ENCODE measurements at places on chromosomes 13 and 19. TPM values are rescaled to one million over a fixed set of nuclear protein-coding genes. Genes with fewer than 3 reads are reported as not detected.

The SAFB gene
- total RNA-seq: 202 TPM

DNA sequence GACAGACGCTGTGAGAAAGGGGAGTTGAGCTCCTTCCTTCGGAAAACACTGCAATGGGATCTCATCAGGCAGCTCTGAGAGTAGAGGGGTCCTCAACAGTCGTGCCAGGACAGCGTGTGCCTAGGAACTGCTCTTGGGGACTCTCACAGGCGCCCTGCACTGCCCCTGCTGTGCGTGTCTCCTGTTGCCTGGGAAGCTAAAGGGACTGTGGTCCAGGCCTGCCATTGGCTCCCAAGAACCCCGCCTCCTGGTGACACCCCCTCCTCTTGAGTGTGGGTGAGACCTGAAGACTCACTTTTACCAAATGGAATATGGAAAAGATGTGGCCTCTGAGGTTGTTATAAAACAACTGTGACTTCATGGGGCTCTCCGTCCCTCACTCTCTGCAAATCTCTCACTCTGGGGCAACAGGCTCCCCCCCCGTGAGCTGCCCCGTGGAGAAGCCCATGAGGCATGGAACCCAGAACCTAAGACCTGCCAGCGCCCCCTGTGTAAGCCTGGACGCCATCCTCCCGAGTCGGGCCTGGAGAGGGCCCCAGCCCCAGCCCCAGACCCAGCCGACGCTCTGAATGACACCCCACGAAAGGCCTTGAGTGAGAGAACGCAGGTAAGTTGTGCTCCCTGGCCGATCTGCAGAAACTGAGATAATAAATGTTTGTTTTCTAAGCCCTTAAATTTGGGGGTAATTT, 302.7 kb downstream of the FGF9 start:
- H3K27me3 ChIP-seq: no peaks in the 10 kb centered on the region
- DNase-seq: no peak
- H3K4me3 ChIP-seq: peak overlapping the region; percentile 12
- H3K27ac ChIP-seq: no peak overlapping the region
- H3K36me3 ChIP-seq: no peaks in the 10 kb centered on the region

The CELF5 gene
- 3.1 TPM for total RNA-seq

DNA sequence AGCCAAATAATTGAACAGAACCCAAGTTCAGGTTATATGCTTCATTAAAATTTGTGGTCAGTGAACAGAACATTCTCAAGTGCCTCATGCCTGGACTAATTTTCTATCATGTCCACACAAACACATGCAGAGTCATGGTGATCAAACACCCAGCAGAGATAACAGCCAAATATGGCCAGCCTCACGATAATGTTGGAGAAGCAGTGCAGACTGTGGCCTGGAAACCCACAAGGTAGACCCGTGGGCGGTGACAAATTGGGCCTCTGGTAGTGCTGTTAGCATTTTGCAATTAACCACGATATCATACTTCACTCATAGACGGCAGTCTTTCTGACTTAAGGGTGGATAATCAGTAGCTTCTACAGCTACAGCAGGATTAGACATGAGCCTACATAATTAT, 35.0 kb upstream of the VWA8 start:
- no peak for DNase-seq
- no peaks in the 10 kb centered on the region for H3K4me1 ChIP-seq
- no peak overlapping the region for H3K4me3 ChIP-seq
- H3K27me3 ChIP-seq: no peaks in the 10 kb centered on the region
- no peaks in the 10 kb centered on the region for H3K36me3 ChIP-seq

DNA sequence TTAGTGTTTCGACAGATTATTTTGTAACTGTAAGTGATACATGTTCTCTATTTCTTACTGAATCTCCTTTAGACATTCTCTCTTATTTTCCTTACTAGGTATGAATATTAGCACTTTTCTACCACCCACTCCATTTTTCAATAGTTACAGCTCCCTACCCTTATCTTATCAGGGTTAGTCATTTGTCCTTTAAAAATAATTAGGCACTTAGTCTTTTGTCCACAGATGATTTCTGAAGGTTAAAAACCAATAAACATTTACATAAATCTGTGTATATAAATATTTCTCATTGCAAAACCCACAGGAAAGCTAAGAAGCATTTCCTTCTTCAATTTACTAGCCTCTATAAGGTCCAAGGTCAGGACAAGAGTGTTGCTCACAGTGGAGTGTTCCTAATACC, 624.1 kb upstream of the MIR17HG start:
- H3K4me1 ChIP-seq: no peaks in the 10 kb centered on the region
- DNase-seq: no peak
- H3K27me3 ChIP-seq: no peaks in the 10 kb centered on the region
- H3K27ac ChIP-seq: no peak overlapping the region

GRCh38 chr19:45130888-45131615, 29.7 kb downstream of the NKPD1 start:
- H3K27me3 ChIP-seq: no peaks in the 10 kb centered on the region
- H3K4me1 ChIP-seq: no peaks in the 10 kb centered on the region
- no peaks in the 10 kb centered on the region for H3K36me3 ChIP-seq

DNA sequence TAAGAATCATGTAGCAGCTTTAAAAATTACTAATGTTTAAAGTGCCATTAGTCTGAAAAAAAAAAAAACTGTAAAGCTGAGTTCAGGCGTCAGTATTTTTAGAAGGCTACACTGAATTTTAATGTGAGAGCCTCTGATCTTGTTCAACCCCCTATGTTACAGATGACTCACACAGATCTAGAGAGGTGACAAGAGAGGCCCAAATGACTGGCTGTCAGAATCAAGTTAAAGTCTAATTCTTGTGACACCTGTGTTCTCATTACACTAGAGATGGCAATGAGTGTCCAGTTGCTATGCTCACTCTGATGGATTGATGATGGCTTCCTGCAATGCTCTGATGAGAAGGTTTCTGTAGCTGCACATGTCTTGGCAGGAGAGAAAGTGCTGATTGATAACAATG, 203.5 kb upstream of the OBI1 start:
- H3K27ac ChIP-seq: no peak overlapping the region
- H3K36me3 ChIP-seq: no peaks in the 10 kb centered on the region
- no peaks in the 10 kb centered on the region for H3K4me1 ChIP-seq
- H3K27me3 ChIP-seq: no peaks in the 10 kb centered on the region

- H3K27ac ChIP-seq: peak overlapping the region; percentile 76
- H3K4me3 ChIP-seq: peak overlapping the region; percentile 73
- DNase-seq: no peak
- peaks cover 18% of the 10 kb centered on the region for H3K4me1 ChIP-seq
- H3K36me3 ChIP-seq: no peaks in the 10 kb centered on the region
Observed at GRCh38 chr19:13152356-13152973, 2.3 kb downstream of the IER2 start.

DNA sequence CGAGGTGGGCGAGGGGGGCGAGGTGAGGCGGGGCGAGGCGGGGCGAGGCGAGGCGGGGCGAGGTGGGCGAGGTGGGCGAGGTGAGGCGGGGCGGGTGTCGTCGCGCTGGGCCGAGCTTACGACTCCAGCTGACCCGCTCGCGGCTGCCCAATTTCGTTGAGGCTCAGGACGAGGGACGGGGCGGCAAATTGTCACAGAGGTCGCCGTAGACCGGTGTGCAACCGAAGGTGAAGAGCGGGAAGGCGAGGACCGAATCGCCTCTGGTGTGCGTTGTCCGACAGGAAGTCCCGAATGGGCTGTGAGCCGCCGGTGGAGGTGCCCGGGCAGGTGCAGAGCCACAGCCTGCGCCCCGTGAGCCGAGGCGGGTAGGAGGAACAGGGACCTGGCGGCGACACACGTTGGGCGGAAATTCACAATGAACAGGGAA, at the start of gene LACC1:
LACC1 (plus strand) TSS at position 150 of the 427 bp plus-strand sequence. CDS start 1,082 bp downstream, outside the sequence.
- no peaks in the 10 kb centered on the region for H3K36me3 ChIP-seq
- H3K27me3 ChIP-seq: no peaks in the 10 kb centered on the region
- DNase-seq: peak; percentile 76
- peak within 1 kb of the TSS; percentile 98 for H3K27ac ChIP-seq
- peaks cover 5% of the 10 kb centered on the region for H3K4me1 ChIP-seq
- H3K4me3 ChIP-seq: peak within 1 kb of the TSS; percentile 84

DNA sequence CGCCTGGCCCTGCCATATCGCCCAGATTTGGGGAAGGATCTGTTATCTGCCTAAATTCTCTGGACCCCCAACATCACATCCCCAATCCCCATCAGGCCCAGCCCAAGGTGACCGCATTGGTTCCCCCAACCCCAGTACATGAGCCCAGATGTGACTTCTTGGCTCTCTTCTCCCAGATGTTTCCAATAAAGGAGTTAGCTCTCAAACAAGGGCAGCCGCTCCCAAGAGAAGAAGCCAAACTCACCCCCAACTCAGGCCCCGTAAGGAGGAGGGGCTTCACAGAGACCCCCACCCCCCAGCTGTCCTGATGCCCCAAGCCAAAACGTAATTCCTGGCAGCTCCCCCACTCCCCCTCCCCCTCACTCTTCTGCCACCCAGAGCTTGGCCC, 6.9 kb downstream of the FBN3 start:
- H3K27ac ChIP-seq: no peak overlapping the region
- DNase-seq: no peak
- H3K4me3 ChIP-seq: no peak overlapping the region
- peaks cover 26% of the 10 kb centered on the region for H3K4me1 ChIP-seq
- H3K27me3 ChIP-seq: no peaks in the 10 kb centered on the region

GRCh38 chr19:43354305-43354627, 780 bp downstream of the CD177 start:
- H3K27ac ChIP-seq: no peak overlapping the region
- H3K4me1 ChIP-seq: no peaks in the 10 kb centered on the region
- H3K36me3 ChIP-seq: no peaks in the 10 kb centered on the region
- DNase-seq: peak; percentile 16

The GRIN3B gene
- total RNA-seq: 1.3 TPM

The CNMD gene
- 4.1 TPM for total RNA-seq

- H3K4me1 ChIP-seq: no peaks in the 10 kb centered on the region
- H3K4me3 ChIP-seq: no peak overlapping the region
- no peaks in the 10 kb centered on the region for H3K27me3 ChIP-seq
Observed at GRCh38 chr13:34030782-34031181, 212.8 kb downstream of the RFC3 start.

The ZNF507 gene
- total RNA-seq: 50.6 TPM

DNA sequence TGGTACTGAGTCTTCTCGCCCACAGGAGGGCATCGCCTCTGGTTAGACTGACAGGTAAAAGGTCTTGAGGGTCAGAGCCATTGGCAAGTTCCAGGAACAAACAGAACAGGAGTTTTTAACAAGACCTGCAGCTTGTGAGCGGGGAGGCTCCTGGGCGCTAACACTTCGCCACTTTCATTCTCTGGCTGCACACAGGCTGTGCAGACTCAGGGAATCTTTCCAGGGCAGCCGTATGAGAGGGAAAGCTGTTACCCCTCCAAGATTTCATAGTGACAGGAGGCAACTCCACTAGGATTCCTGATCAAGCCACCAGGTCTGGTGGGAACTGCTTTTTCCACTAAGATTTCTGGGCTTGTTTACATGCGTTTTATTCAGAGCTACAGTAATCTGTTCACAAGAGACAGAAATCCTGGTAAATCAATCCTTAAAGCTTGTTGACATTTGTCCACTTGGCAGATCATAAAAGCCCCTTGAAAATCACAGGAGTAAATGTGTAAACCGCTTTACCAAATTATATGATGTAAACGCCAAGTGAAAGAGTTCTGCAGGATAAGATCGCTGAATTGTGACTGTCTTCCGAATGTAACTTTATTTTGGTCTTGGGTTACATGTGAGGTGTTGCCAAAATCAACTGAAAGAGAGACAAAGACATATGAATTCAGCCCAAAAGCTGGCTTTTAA, 190.6 kb downstream of the MZT1 start:
- H3K27ac ChIP-seq: no peak overlapping the region
- H3K4me3 ChIP-seq: no peak overlapping the region
- no peak for DNase-seq

- no peak overlapping the region for H3K27ac ChIP-seq
- H3K27me3 ChIP-seq: no peaks in the 10 kb centered on the region
- no peaks in the 10 kb centered on the region for H3K36me3 ChIP-seq
- peak overlapping the region; percentile 61 for H3K4me3 ChIP-seq
Observed at GRCh38 chr13:113584870-113585671, 518 bp downstream of the TFDP1 start.

- DNase-seq: no peak
- H3K4me1 ChIP-seq: no peaks in the 10 kb centered on the region
Observed at GRCh38 chr13:37123337-37123736, 17.9 kb upstream of the CSNK1A1L start.

- DNase-seq: no peak
- H3K27me3 ChIP-seq: no peaks in the 10 kb centered on the region
- H3K4me1 ChIP-seq: peaks cover 12% of the 10 kb centered on the region
- H3K27ac ChIP-seq: no peak overlapping the region
Observed at GRCh38 chr19:36686365-36687213, 823 bp upstream of the ZNF567 start.

GRCh38 chr19:5103061-5103701, 134.3 kb downstream of the KDM4B start:
- no peak overlapping the region for H3K4me3 ChIP-seq
- H3K27ac ChIP-seq: no peak overlapping the region
- H3K36me3 ChIP-seq: no peaks in the 10 kb centered on the region
- peak; percentile 47 for DNase-seq
- peaks cover 11% of the 10 kb centered on the region for H3K4me1 ChIP-seq
- no peaks in the 10 kb centered on the region for H3K27me3 ChIP-seq
